ENCODE measurements at places on chromosomes 6 and 20.
A peak's percentile ranks its signal among the peaks of the same experiment; 100 is the strongest.

- DNase-seq: no peak
Measured at GRCh38 chr20:62349556-62350097, 17.5 kb downstream of the LAMA5 start.

DNA sequence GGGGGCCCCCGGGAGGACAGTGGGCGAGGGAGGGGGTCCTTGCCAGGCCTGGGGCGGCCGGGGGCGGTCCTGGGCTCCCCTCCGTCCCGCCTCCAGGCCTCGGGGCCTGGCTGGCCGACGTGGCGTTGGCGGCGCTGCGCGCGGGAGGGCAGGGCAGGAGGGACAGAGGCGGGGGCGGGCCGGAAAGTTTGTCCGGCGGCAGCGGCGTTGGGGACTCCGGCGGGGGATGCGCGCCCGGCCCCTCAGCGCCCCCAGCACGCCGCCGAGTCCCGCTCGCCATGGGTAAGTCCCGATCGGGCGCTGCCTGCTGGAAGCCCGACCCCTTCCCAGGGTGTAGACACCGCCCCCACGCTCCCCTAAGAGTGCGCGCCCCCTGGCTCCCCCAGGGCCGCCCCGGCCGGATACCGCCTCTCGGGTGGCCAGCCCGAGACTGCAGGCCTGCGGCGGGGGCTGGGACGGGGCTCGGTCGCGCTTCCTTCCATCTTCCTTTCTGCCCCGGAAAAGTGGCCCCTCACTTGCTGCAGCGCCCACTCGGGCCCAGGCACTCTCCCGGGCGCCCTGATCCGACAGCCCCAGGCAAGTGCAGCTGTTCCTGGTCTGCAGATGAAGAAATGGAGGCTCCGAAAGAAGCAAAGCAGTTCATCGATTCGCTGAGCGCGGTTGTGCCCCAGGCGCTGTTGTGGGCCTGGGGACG lies at the start of gene SLC2A10:
Gene SLC2A10, plus strand, starts transcription at position 191 of the 694 bp plus-strand sequence. Its CDS starts 88 bp downstream, at position 279.
- DNase-seq: no peak

GRCh38 chr6:37602346-37602745 lies 95.3 kb downstream of the MDGA1 start:
- DNase-seq: no peak

- peak; percentile 55 for DNase-seq
Measured at GRCh38 chr6:143007646-143008045, 53.0 kb upstream of the AIG1 start.

- DNase-seq: no peak
Measured at GRCh38 chr6:34568341-34569201, 12.4 kb upstream of the SPDEF start.

DNA sequence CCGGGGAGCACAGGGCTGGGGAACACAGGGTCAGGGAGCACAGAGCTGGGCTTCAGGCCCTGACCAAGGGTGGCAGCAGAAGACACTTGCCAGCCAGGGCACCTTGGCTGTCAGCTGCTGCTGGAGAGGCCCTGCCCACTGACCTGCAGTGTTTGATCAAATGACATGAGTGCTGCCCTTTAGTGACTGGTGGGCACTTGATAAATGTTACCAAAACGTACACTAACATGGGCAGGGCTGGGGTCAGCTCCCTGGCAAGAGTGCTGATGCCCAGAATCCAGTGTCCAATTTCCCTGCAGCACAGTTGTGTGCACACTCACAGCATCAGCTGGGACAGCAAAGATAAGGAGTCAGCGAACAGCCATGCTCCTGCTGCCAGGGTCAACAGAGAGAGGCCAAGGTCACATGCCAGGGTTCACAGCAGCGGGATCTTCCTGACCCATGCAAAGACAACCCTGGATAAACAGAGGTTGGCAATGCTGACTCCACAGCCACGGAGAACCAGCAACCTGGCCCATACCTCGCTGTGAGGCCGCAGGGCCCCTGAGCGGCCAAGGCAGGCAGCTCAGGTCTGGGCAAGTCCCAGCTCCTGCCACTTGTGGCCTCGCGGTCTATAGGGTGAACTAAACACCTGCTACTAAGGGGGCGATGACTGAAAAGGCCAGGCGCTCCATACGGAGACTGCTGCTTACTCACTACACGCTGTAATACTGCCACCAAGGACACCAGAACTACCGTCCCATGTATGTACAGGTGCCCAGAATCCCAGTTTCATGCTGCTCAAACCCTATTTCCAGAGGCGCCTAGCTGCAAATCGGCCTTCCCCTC lies 46.3 kb downstream of the NINL start:
- DNase-seq: no peak

All from suppressor macrophage treated with lipopolysaccharide for 4 hours (primary cell).